Kasumi-1 (cell line): ENCODE measurements at places on chromosomes 5 and 9.

DNA sequence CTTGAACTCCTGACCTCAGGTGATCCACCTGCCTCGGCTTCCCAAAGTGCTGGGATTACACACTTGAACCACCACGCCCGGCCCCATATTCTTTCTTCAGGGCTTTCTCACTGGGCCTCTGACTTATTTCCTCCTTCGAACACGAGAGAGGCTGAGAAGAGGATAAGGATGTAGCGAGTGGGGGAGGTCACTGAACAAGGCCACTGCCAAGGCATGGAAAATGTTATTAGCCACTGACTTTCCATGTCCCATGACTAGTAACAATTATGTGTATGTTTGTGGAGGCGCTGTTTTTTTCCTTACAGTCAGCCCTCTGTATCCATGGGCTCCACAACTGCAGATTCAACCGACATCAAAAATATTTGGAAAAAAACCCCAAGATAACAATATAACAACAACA is 12.3 kb upstream of the FCHSD1 start:
- DNase-seq, result no peak

- no peak for DNase-seq
Observed at GRCh38 chr9:90458485-90458884, 184.1 kb downstream of the DIRAS2 start.

DNA sequence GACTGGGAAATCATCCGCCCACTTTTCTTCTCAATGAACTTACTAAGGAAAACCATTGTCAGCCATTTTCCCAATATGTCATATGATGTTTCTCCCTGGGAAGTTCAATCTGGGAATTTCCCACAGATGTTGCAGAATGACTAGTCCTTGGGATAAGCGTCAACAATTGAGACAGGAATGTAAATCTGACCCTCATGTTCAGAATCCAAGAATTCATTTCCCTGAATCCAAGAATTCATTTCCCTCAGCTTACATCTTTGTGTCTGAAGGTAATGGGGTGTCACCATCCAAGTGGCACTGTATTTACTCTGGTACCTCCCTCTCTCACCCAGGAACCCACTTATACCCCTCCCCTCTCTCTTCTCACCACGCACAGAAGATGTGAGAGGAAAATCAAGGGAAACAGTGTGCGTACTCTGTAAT is 7.4 kb downstream of the KLF9 start:
- no peak for DNase-seq

GRCh38 chr5:68148096-68148495 is 67.5 kb upstream of the PIK3R1 start:
- no peak for DNase-seq

DNA sequence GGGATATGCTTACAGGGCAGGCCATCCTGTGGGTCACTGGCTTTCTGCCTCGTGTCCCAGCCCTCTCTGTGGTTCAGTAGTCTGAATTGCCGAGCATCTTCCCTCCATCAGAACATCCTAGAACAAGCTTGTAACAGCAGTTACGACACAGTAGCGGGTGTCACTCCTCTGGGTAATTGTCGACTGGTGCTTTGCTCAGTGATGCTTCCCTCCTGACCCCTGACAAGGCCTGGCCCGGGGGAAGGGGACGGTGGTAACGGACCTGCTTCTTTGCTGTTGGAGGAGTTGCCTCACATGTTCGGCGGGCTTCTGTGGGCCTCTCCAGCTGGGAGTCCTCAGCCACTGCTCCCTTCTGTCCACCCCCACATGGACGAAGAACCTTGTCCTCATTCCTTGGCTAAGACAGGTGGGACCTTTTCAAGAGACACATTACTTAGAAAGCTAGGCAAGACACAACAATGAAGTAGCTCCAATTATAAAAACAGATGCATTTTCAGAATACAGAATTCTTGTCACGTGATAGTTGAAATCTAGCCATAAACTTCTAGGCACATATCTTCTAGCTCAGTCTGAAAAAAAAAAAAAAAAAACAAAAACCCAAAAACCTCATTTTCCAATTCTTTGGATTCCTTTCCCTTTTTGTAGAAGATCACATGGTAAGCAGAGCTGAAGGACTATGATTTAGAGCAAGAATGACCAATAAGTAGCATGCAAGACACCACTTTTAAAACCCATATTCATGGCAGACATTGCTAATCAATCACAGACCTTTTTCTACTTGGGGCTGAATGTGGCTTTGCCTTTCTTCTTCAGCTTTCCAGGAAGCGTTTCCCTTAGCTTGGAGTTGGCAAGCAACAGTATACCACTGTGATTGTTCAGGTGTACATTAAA is 25.0 kb downstream of the HMCN2 start:
- no peak for DNase-seq

DNA sequence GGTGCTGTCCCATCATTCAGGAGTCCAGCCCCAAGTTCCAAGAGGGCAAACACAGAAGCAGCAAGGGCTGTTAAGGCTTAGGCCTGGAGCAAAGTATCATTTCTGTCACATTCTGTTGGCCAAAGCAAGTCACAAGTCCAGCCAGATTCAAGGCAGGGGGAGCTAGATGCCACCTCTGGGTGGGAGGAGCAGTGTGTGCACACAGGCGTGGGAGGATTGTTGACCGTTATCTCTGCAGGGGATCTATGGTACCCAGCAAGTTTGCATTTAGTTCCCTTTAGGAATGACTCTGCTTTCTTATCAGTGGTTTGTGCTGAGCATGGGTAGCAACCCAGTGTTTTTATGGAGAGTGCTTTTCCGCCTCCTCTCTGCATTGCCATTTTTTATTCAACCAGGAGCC is 278.9 kb downstream of the NR3C1 start:
- no peak for DNase-seq

DNA sequence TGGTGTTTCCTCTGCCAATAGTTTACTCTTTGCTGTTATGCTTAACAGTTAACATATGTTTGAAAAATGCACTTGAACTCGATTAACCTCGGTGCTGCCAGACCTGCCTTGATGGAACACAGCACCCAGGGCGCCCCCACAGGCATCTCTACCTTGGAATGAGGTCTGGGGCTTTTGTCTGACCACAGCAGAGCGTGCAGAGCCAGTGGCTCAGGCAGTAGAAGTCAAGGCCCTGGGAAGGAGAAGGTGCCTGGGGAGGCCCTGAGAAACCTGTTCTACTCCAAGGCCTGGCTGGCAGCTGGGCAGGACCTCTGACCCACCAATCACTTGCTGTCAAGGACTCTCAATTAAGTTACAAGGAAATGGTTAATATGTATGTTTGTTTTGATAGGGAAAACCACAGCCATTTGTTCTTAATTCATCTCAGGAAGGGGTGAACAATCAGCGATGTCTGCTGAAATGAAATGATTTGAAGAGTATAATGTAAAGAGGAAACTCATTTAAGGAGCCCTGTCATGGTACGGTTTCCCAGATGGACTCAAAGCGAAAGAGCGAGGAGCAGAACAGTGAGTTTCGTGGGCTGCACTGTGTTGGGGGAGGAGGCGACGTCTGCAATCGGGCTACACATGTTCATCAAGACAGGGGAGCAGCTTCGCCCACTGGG is 21.9 kb downstream of the MACROH2A1 start:
- DNase-seq, result peak; percentile 40

DNA sequence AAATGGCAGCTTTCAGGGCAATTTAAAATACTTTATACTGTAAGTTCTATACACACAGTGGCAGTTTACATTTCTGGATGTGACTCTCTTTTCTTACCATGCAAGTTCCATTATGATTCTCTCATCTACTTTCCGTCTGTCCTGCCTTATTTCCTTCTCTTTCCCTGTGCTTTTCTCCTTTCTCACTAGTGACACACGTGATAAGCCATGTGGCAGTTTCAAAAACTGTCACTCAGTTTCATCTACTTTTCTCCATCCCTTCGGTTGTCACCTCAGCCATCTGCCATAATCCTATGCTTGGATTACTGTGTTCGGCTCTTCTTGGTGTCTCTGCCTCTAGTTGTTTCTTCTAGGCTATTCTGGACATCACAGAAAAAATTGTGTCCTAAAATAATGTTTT is 46.8 kb upstream of the ATG10 start:
- DNase-seq, result no peak

GRCh38 chr9:101536938-101537337 is 3.3 kb downstream of the RNF20 start:
- peak; percentile 4 for DNase-seq

GRCh38 chr5:74642543-74642863 is 2.0 kb upstream of the ENC1 start:
- DNase-seq, result no peak

GRCh38 chr9:111984086-111984802 is 87.6 kb downstream of the UGCG start:
- DNase-seq, result no peak

- DNase-seq, result no peak
Observed at GRCh38 chr9:4555236-4555635, 65.0 kb downstream of the SLC1A1 start.

GRCh38 chr9:19154135-19154612 is 26.9 kb upstream of the PLIN2 start:
- DNase-seq, result peak; percentile 21

GRCh38 chr5:158814521-158814920 is 285.2 kb downstream of the EBF1 start:
- no peak for DNase-seq

DNA sequence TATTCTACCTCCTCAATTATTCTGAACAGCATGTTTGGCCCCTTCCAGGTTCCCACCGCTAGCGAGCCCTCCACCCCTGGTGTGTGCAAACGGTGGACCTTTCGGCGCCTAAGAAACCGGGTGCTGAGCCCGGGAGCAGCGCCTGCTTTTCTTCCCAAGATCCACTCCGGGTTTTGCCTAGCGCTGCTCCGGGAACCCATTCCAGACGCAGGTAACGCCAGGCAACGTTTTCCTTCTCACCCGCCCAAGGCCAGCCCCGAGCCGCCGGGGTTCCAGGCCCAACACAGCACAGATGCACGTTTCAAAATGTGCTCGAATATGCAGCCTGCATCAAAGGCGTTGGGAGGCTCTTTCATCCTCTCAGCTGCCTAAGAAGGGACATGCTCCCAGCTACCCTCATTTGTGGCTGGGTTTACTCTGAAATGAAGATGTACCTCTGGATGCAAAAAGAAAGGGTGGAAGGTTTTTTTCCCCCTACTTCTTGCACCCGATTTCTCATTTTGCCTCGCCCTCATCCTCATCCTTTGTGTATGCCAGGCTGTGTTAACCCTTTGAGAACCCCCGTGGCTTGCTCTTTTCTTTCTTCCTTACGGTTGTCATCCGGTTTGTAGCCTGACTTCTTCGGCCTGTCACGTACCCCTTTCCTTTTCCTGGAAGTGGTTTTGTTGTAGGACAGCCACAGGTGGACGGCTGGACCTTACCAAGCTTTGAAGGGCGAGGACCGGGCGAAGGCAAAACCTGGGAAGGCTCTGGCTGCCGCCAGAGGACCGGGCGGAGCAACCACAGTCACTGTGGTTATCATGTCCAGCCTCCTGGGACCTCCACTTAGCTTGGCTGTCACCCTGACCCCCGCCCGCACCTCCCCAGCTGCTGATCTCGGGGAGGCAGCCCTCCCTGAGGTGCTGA is 226.9 kb downstream of the SMARCA2 start:
- DNase-seq, result peak; percentile 60

DNA sequence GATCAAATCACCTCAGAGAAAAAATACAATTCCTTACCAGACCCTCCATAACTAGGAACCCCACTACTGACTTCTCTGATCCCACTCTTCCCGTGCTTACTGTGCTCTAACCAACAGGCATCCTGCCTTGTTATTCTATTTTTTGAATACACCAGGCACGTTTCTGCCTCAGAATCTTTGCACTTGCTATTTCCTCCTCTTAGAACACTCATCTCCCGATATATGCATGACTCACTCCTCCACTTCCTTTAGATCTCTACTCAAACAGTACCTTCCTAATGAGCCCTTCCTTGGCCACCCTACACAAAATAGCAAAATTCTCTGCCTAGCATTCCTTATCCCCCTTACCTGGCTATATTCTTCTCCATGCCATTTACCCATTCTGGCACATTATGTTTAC is 43.9 kb downstream of the MAPKAP1 start:
- peak; percentile 90 for DNase-seq

DNA sequence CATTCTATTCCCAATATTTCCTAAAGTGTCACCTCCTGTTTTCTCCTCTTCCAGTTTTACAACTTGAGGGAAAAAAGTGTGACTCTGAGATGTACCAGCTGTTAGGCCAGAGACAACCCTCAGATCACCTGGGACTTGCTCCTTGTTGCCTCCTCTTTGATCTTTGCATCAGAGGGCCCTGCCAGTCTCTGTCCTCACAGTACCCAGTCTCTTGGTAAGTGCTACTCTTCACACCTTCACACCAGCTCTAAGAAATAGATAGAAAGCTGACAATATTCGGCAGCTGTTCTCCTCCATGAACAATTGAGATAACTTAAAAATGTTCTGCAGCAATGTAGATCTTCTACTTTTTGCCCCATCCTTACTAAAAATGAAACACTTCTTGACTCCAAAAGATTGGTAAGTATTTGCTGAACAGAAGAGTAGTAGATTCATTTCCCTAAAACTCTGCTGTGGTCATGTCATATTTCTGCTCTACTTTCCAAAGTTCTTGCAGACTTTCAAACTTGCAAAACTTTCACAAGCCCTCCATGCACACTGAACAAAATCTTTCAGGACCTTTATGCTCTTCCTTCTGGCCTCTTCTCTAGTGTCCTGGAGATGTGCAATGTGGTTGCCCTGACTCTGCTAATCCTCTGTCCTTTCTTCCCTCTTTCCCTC is 188.6 kb downstream of the SNX18 start:
- no peak for DNase-seq

DNA sequence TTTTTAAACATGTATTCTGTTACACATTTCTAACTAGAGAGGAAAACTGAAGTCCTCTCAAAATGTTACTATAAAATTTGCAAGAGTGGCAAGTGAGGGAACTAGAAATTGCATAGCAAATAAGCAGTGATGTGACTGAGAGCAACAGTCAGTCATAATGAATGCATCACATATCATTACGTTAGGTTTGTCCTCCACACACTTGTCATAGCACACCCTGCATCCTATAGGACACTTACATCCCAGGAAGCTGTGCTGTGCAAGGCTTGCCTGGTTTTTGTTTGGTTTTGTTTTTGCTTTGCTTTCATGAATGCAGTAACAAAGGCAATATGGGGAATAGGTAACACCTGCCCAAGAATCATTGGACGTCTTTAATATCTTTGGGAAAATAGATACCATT is 10.8 kb downstream of the NFIB start:
- no peak for DNase-seq

GRCh38 chr5:65185468-65185867 is 296.3 kb downstream of the ADAMTS6 start:
- DNase-seq, result no peak

DNA sequence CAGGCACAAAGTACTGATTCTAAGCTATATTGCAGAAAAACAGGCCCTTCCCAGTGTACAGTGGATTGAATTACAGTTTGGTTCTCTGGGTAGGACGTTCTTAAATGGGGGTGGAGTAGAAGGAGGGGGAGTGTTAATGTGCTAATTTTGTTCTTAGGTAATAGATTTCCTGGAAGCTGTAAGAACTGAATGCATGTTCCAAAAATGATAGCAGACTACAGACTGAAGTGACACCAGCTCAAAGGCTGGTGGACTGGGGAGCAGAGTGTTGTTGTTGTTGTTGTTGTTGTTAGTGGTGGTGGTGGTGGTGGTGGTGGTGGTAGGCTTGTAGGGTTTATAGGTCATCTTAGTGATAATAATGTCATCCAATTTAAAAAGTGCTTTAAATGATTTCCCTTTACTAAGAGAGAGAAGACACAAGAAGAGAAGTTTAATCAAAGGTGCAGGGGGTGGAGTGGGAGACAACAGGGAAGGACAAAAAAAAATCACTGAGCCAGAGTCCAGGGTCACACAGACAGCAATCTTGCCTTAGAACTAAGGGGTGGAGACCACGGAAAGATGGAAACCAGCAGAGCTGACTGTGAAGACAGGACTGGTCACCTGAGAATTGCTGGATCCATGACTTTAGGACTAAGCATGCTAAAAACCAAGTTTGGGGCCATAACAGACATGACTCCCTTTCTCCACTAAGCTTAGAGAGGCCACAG is 27.0 kb downstream of the TTLL11 start:
- DNase-seq, result no peak

- DNase-seq, result no peak
Observed at GRCh38 chr5:147629196-147629595, 119.3 kb upstream of the DPYSL3 start.
